ENCODE measurements at places on chromosomes 11 and 22. TPM values are rescaled to one million over a fixed set of nuclear protein-coding genes. Genes with fewer than 3 reads are reported as not detected.

TTC36 gene
- total RNA-seq, result 30.4 TPM

- H3K27ac ChIP-seq, result peak overlapping the region; percentile 91
- no peaks in the 10 kb centered on the region for H3K27me3 ChIP-seq
- DNase-seq, result peak; percentile 39
- peaks cover 18% of the 10 kb centered on the region for H3K4me1 ChIP-seq
- H3K4me3 ChIP-seq, result peak overlapping the region; percentile 92
Measured at GRCh38 chr11:117144477-117145392, 648 bp downstream of the PAFAH1B2 start.

DNA sequence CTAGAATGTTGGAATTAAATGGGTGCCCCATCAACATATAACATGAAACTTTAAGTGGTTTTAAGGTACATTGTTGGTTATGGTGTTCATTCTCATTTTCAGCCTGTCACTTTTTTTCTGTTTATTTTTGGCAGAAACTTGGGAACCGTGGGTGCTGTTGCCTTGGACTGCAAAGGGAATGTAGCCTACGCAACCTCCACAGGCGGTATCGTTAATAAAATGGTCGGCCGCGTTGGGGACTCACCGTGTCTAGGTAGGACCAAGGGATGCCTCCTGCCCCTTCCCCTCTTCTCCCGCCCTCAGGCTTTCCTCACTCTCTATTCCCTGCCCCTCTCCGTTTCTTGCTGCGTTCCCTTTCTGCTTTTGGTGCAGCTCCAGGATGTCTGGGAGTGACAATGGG lies 29.8 kb upstream of the SCGB1A1 start:
- H3K36me3 ChIP-seq, result no peaks in the 10 kb centered on the region
- no peaks in the 10 kb centered on the region for H3K27me3 ChIP-seq
- no peak overlapping the region for H3K4me3 ChIP-seq
- no peaks in the 10 kb centered on the region for H3K4me1 ChIP-seq
- no peak for DNase-seq

DNA sequence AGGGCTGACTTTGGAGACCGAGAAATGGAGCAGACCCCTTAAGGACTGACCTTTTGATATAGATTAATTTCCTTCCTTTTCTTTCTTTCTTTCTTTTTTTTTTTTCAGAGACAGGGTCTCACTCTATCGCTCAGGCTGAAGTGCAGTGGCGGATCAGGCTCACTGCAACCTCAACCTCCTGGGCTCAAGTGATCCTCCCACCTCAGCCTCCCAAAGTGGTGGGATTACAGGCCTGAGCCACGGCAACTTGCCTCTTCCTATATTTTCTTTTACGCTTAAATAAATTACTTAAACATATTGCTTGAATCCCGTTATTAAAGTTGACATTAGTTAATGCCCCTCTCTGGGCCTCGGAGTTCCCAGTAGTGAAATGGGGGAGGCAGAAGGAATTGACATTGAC lies 350 bp upstream of the KCTD14 start:
- no peaks in the 10 kb centered on the region for H3K36me3 ChIP-seq
- no peaks in the 10 kb centered on the region for H3K27me3 ChIP-seq
- peaks cover 2% of the 10 kb centered on the region for H3K4me1 ChIP-seq
- H3K27ac ChIP-seq, result no peak overlapping the region
- peak overlapping the region; percentile 50 for H3K4me3 ChIP-seq

- DNase-seq, result no peak
- peaks cover 19% of the 10 kb centered on the region for H3K4me1 ChIP-seq
- H3K4me3 ChIP-seq, result peak overlapping the region; percentile 96
- H3K27me3 ChIP-seq, result no peaks in the 10 kb centered on the region
- peak overlapping the region; percentile 74 for H3K27ac ChIP-seq
Measured at GRCh38 chr22:45163099-45163450, 650 bp upstream of the NUP50 start.

DNA sequence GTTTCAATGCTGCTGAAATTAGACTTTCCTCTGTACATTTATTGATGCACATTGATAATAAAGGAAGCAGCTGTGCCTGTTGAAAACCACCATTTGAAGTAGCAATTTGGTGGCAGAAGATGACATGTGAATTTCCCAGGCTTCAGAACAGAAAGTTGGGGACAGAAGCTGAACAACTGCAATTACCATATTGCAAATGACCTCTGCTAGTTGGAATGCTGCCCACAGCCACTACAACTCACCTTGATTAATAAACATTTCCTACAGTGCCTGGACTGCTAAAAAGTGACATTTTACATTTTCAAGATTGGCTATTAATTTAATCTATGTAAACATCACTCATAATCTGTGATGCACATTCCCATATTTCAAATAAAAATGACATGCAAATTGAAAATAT lies 208.6 kb downstream of the LUZP2 start:
- H3K27me3 ChIP-seq, result no peaks in the 10 kb centered on the region
- no peaks in the 10 kb centered on the region for H3K4me1 ChIP-seq
- DNase-seq, result no peak
- H3K4me3 ChIP-seq, result no peak overlapping the region
- no peak overlapping the region for H3K27ac ChIP-seq
- no peaks in the 10 kb centered on the region for H3K36me3 ChIP-seq

LINC01488 gene
- not detected for total RNA-seq

OR10A2 gene
- not detected for total RNA-seq
